Myocyte (in vitro differentiated cells): ENCODE measurements at places on chromosomes 12 and 14. TPM values are rescaled to one million over a fixed set of nuclear protein-coding genes. Genes with fewer than 3 reads are reported as not detected.
A peak's percentile ranks its signal among the peaks of the same experiment; 100 is the strongest.

- peak; percentile 69 for DNase-seq
Observed at GRCh38 chr14:31934767-31935266, 142.3 kb upstream of the ARHGAP5 start.

DNA sequence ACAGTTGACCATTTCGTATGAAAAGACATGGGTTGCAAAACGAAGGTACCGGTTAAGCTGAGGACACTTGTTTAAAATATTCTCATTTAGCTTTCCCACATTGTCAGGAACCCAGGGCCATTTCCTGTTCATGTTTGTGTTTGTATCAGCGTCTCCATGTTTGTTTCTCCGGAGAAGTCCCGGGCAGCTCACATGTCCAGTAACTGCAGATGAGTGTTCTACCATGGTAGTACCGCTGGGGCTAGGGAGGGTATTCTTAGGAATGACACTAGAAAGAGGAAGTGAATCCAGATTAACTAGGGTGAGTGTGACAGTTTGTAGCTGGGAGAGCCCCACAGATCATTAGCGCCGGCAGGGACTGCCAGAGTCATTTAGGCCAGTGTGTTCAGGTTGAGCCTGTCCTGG lies 50.0 kb upstream of the EVL start:
- DNase-seq = no peak

Gene BDKRB2
- total RNA-seq = 0.19 and 0.26 TPM in 2 replicates

Gene UNG
- 29.8 and 36.0 TPM in 2 replicates for total RNA-seq

DNA sequence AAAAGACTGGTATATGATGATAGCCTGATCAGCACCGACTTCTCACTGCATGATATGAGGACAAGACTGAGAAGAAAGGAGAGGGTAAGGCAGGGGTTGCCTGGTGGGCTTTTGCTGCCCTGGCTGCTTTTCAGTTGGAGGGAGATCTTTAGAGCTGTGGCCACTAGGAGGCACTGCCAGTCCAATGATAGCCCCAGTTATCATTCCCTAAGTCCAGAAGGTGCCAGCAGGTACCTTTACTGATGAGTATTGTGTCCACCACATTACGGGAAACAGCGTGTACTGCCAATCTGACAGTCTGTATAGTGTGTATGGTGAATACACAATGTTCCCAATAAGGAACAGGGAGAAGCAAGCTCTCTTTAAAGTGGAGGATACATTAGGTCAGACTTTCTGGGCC lies 55.8 kb upstream of the CCDC175 start:
- DNase-seq = peak; percentile 30

DNA sequence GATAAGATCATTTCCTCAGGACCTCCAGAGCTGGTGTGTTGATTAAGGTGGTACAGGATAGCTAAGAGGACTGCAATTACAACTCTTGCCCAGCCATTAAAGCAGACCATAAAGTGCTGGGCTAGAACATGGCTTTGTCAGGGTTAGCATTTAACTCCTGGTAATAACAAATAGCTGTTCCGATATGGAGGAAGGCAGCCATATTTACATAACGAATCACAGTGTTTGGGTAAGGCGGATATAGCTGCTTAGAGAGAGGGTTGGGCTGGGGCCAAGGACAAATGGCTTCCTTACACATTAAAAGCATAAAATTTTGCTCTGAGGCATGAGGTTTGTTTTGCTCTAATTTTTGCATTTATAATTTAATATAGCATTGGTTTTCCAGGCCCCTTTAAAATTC lies 297.7 kb upstream of the DDHD1 start:
- DNase-seq = no peak

DNA sequence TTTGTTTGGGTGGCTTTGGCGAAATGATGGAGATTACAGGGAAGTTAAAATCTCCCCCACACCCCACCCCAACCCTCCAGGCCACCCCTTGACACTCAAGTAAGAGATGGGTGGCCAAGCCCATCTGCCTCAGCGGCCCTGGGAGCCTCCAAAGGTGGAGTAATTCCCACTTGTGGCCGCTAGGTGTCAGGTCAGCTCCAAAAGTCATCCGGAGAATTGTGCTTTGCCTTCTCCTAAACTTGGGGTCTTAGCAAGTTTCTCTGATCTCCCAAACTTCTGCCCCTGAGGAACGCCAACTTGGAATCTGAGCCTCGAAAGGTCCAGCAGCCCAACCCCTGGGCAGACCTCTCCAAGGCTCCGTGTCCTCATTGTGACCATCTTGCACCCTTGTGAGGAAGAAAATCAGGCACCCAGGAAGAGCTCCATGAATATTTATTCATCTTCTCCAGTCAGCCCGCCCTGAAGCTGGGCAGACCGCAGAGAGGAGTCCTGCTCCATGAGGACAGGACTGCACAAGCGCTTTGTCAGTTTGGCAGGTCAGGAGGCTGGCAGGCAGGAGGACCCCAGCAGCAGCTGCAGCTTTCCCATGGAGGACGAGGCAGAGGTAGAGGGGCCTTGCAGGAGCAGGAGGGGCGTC lies 46.7 kb downstream of the LRRC74A start:
- peak; percentile 67 for DNase-seq

GRCh38 chr14:92328664-92329255 lies 5.8 kb downstream of the SLC24A4 start:
- DNase-seq = no peak

Gene GUCY2C
- total RNA-seq = not detected in 2 replicates

DNA sequence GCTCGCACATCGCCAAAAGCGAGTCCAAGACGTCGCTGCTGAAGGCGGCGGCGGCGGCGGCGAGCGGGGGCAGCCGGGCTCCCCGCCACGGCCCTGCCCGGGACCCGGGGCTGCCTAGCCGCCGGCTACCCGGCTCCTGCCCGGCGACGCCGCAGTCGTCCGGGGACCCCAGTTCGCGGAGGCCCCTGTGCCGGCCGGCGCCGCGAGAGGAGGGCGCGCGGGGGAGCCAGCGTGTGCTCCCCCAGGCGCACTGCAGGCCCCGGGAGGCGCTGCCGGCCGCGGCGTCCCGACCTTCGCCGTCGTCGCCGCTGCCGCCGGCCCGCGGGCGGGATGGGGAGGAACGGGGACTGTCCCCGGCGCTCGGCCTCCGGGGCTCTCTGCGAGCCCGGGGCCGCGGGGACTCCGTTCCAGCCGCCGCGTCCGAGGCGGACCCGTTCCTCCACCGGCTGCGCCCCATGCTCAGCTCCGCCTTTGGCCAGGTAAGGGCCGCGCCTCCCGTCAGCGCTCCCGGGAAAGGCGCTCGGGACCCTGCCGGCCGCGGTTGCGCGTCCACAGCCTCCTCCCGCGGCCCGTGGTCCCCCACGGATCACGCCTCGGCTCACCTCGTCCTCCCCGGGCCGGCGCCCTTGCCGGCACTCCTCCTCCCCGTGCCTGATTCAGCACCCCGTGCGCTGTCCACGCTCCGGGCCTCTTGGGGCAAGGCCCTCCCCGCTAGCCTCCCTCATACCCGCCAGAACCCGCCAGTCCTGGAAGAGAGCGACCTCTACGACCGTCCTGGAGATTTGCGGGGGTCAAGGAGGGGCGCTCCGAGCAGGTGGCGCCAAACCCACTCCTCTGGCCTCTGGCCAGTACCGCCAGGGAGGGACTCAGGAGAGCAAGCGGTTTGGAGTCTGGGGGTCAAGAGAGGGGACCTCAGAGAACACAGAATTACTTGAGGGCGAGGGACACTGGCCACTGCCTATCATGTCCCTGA lies 721 bp downstream of the CABP1 start:
- DNase-seq = peak; percentile 59

GRCh38 chr14:74684434-74684833 lies 28.4 kb downstream of the AREL1 start:
- DNase-seq = no peak

GRCh38 chr12:131461096-131461495 lies 249.8 kb upstream of the SFSWAP start:
- DNase-seq = no peak

DNA sequence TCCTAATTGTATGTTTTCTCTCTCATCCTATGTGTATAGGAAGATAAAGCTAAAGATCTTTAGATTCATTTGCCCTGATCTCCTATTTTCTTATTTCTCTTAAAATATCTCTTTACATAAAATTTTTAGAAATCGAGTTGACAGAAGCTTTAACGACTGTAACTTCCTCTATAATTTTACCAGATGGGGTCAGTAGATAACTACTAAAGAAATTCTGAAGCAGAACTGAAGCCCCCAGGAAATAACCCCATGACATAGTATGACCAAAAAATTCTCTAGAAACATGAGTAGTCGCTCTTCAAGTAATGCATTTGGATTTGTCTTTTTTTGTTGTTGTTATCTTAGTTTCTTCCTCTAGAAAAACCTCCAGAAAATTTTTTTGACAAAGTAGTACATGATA lies 288.0 kb downstream of the ERC1 start:
- no peak for DNase-seq

DNA sequence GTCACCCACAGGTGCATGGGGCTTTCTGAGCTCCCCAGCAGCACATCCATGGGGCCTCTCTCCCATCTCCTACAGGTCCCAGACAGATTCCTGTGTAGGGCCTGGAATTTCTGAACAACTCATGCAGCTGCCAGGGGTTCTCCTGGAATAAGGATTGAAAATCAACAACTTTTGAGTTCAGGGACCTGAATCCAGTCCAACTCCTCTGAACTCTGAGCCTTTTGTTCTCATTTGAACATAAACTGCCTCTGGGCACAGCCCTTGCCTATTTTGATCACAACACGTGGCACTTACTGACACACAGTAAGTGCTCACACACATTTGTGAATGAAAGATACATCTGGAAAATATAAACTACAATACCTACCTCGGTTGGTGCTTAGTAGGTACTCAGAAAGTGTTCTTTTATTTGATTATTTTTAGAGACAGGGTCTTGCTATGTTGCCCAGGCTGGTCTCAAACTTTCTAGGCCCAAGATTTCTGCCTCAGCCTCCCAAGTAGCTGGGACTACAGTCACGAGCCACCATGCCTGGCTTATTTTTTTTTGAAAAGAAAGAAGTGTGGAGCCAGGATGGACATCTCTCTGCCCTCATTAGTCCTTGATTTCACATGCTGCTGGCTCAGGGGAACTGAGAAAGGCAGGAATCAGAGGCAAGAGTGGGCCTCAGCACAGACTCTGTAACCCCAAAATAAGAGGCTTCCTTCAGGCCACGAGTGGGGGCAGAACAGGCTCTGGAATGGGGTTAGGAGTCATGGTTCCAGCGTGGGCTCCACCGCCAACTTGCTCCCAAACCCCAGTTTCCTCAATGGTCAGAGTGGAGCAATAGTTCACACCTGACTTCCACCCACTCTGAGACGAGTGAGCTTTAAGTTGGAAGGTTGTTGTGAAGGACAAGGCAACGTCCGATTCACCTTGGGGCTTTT lies 27.0 kb downstream of the SYNE3 start:
- no peak for DNase-seq

GRCh38 chr14:101827286-101827685 lies 65.8 kb downstream of the PPP2R5C start:
- peak; percentile 73 for DNase-seq

- peak; percentile 57 for DNase-seq
Observed at GRCh38 chr12:76766161-76766560, 2.2 kb downstream of the ZDHHC17 start.

DNA sequence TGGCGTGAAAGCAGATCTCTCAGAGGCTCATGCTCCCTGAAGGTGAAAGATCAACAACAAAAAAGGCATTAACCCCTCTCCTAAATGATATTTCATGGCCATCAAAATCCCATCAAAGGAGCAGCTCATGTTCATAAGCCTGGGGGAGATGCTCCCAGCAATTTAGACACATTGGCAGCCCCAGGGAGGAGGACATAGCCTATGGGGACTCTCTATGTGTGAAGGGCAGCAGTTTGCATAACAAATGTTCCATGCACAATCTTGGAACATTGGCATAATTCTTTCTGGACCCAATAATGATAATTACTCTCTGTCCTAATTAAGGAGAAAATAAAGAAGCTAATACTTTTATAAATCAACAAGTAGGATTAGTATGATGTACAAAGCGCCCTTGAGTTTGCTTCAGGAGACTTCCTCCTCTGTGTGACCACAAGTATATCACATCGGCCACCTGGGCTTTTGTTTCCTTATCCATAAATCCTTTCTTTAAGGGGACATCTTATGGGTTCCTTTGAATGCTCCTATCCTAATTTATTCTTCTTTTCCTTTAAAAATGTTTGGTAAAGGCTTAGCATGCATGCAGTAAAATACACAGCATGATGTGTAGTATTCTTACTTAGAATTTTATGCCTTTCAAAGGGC lies 161.9 kb upstream of the PLEKHG7 start:
- no peak for DNase-seq

Gene ABCD2
- 0.26 and 0.45 TPM in 2 replicates for total RNA-seq

DNA sequence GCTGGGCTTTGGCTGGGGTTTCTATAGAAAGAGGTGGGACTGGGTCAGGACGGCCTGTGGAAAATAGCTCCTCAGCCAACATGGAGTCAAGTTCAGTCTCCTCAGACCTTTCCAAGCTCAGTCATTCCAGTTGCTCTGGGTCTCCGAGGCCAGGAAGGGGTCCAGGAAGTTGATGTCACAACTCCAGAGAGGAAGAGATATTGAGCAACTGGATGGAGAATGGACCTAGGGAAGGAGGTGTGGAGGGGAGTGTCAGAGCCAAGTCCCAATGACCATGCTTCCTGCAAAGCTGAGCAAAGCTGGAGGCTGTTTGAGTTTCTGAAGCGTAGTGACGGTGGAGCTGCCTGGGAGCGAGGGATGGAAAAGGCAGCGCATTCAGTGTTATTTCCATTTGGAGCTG lies 86.1 kb downstream of the SLC24A4 start:
- DNase-seq = no peak

DNA sequence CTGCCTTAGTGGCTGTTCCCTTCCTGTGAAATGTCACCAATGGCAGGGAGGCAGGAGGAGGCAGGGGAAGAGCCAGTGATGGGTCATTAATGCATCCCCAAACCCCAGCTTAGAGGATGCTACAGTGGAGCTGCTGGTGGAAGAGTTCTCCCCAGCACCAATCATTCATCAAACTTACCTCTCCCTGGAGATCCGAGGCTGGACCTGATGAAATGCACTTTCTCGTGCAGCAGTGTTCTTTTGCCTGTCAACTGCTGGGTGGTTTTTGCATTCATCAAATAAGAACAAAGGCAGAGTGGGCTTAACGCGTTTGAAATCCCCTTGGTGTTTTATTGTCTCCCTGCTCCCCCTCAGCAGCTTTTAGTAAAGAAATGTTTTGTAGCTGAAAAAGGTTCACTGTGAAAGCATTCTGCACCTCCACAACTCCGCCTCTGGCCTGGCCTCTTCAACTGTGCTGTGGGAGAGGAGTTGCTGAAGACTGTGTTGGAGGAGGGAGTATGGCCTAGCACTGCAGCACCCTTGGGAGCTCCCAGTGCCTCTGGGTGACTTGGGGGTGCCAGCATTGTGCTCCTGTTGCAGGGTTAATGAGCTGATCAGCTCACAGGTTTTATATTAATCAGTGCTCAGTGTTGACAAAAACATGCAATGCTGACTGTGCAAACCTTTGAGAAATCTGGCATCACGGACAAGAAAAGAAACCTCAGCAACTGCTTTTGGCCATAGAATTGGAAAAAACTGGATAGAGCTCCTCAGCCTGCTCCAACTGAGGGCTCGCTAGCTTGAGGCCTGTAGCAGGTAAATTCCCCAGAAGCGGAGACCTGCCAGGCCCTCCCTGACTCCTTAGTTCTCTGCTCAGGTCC lies 14.4 kb downstream of the TSPAN9 start:
- no peak for DNase-seq

DNA sequence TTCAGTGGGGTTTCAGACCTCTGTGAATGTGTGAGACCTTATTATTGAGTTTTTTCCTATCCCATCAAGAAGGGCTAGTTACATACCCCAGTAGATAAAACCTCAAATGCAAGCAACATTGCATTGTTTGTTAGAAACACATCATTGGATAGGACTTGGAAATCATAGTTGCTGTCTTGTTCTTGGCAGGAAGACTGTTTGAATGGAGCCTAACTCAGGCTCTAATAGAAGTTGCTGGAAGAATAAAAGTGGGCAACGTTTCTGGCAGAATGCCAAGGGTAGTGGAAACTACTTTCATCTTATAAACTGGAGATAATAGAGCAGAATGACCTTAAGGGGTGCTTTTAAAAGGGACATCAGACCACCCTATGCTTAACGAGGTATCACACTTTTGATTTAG lies 9.9 kb upstream of the PTHLH start:
- DNase-seq = no peak
